Astrocyte of the hippocampus (primary cell): ENCODE measurements at places on chromosomes 11 and 22.
A peak's percentile ranks its signal among the peaks of the same experiment; 100 is the strongest.

- DNase-seq, result no peak
Observed at GRCh38 chr11:44326615-44327475, 16.9 kb upstream of the ALX4 start.

DNA sequence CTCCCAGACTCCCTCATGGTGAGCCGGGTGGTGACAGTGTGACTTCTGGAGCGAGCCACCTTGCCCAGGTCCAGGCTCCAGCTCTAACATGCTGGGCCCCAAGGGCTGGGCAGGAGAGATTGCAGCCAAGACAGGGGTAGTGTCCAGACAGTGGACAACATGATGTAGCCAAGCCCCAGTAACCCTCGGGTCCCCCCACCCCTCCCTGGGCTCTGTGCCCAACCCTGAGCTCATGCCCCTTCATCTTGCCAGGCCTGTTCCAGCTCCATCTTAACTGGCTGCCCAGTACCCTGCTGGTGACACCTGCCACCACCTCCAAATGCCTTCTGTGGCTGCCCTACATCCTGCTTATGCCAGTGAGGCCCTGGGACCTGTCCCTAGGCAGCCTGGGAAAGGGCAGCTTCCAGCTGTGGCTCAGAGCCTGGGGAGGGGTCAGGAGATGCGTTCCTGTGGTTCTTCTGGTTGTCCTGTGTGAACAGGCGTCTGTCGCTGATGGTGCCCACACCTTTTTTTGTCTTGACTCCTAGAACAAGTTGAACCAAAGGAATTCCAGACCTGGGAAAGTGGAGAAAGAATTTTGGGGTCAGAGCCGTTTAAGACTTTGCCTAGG is 12.5 kb upstream of the SYT12 start:
- no peak for DNase-seq

GRCh38 chr11:69803022-69803421 is 16.2 kb downstream of the FGF3 start:
- no peak for DNase-seq

DNA sequence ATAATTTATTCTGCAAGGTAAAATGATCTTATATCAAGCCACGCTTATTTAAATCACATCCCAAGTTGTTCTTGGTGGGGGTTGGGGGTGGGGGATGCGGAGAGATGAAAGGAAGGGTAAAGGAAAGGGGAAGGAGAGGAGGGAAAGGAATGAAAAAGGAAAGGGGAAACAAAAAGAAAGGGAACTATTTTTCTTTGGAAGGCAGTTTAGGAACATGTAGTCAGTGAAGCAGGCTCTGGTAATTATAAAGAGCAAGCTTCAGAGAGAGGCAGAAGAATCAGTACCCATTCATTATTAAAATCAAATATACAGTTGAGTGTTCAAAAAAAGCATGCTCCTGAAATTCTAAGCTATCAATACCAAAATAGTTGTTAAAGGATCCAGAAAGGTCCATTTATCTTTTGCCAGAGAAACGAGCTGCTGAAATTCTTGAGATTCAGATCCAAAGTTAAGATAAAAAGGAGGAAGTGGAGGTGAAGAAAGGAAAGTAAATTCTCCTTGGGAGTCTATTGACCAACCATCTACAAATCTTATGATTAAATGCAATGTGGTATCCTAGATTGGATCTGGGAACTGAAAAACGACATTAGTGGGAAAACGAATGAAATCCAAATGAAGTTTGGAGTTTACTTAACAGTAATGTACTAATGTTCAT is 107.4 kb downstream of the SGSM3 start:
- no peak for DNase-seq

DNA sequence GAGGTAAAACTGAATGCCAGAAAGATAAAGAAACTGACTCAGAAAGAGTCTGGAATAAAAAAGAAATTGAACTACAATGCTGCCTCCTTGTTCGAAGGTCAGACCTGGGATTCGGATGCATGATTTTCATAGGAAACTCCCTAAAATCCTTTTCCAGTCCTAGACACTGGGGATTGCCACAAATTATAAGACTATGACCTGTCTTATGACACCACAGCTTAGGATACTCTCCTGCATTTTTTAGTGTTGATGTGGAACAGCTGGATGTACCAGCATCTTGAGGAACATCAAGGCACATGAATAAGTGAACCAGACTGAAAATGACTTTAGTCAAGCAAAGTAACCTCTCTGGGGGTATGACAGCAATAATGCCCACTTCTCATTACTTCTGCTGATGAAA is 9.0 kb downstream of the KIRREL3 start:
- peak; percentile 39 for DNase-seq

- no peak for DNase-seq
Observed at GRCh38 chr22:50169774-50170341, 673 bp upstream of the PANX2 start.

- DNase-seq, result no peak
Observed at GRCh38 chr11:1011320-1011698, 25.2 kb downstream of the MUC6 start.

DNA sequence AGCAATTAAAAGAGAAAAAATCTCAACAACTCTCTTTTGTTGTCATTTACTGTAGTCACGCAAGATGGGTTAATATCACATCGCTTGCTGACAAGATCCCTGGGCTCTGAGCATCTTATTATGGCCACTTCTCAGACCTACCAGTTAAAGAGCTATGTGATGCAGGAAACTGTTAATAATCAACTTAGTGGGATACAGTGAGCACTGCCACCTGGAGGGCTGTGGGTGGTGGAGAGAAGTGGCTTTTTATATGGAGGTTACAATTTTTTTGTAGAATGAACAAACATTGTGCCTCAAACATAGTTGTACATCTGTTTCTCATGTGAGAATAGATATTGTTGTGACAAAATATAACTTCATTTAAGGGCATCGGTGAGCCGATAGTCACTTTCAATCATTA is 181.0 kb downstream of the TENM4 start:
- DNase-seq, result no peak

GRCh38 chr11:64865286-64866172 is 12.9 kb downstream of the EHD1 start:
- peak; percentile 65 for DNase-seq

DNA sequence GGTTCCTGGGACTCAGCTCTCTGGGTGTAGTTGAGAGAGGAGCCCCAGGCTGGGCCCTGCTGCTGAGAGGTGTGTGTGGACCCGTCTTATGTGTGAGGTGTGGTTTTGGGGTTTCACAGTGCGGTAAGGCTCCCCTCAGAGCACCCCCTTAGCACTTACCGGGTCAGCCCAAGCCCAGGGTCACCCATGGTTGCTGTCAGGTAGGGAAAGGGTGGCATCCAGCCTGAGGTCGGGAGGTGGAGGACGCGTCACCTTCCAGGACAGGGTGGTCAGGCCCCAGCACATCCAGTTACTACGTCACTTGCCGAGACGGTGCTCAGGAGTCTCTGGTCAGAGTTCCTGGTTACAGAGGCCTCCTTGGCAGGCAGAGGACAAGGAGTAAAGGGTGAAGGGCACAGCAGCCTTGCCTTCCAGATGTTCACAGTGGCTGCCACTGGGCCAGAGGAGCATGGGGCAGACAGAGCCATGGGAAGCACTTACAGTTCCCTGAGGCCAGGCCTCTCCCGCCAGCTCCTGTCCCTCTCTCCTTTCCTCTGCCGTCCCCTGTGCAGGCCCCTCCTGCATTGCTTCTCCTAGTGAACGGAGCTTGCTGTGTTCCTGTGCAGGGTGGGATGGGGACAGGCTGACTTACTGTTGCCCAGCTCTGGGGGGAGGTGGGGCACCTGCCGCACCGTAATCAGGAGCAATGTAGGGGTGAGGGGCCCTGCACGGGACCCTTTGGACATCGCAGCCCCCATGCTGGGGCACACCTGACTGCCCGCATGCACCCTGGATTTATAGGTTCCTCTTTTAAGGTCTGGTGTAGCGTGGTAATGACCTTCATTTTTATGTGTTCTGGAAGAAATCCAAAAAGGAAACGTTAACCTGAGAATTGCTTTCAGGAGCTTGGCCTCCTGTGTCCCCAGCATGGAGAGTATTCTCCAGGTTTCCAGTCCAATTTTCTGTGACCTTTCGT is 285.9 kb downstream of the TBC1D22A start:
- DNase-seq, result no peak

GRCh38 chr11:122424636-122425035 is 230.9 kb upstream of the UBASH3B start:
- DNase-seq, result no peak

- no peak for DNase-seq
Observed at GRCh38 chr22:49076300-49077035, 751.2 kb downstream of the BRD1 start.

DNA sequence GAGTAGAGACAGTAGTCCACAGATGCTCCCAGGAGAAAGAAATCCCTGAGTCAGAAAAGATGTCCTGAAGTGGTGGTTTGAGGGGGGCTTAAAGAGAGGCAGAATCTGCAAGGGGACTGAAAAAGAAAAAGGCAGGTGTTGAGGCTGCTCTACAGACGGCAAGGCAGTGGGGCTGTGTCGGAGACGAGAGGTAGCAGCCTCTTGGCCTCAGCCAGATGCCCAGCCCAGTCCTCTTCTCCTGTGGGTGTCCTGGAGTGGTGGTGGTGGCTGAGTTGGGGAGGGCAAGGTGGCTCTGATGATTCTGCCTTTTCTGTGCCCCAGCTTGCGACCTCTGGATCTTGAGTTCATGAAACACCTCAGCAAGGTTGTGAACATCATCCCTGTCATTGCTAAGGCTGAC is 9.3 kb upstream of the WBP2NL start:
- no peak for DNase-seq

GRCh38 chr22:30940685-30941362 is 27.8 kb downstream of the MORC2 start:
- no peak for DNase-seq

DNA sequence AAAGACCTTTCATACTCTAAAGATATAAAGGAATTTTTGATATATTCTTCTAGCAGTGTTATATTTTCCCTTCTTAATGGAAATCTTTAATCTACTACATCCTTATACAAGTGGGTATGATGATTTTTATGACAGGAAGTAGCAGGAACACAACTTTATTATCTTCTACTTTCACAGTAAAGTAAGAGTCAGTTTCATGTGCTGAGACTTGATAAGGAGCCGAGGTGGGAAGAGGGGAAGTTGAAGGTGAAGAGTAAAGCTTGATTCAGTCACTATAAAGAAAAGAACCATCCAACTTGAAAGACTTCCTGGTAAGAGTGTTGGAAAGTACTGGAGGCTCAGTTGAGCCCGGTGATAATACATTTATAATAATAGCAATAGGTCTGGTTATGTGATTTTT is 82.1 kb upstream of the PTH start:
- DNase-seq, result no peak

DNA sequence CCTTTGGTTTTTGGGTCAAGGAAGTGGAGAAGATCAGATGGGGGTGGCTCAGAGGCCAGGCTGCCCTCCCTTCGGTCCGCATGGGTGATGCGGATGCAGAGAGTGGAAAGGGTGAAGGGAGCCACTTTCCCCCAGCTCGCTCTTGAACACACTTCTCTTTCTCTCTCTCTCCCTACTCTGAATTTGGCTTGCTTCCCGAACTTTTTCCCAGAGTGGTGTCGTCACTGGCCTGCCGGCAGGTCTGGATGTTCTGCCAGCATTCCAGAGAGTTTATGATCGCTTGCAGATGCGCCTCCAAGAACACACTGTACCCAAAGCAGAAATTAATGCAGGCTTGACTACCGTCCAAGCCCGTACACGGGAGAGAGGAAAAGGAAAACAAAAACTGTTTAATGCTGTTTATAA is 103.2 kb downstream of the ZBTB16 start:
- peak; percentile 99 for DNase-seq

DNA sequence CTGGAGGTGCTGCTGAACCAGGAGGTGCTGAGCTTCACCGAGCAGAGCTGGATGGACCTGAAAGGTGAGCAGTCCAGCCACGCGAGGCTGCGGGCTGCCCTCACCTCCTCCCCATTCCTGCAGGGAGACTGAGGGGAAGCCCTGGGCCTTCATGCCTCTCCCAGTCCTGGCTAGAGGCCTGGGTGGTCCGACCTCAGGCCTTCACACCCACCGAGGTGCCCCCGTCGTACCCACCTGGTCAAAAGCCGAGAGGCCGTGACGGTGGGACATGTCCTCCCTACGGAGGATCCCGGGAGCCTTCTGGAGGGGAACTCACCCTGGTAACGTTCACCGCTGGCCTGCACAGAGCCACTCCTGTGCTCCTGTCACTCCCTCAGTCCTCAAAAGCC is 5.1 kb downstream of the SUSD2 start:
- no peak for DNase-seq

DNA sequence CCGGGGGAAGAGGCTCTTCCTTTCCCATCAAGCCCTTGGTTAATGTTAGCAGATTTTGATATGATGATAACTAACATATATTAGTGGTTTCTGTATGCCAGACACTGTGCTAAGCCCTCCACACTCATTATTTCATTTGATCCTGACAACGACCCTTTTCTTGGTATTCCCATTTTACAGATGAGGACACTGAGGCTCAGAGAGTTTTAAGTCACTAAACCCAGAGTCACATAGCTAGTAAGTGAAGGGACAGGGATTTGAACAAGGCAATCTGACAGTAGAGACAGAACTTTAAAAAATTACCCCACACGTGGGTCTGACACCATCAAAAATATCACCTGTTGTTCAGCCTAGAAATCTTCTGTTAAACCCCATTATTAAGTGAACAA is 22.4 kb downstream of the POU2AF1 start:
- no peak for DNase-seq

- peak; percentile 85 for DNase-seq
Observed at GRCh38 chr11:66328302-66329144, 7.7 kb downstream of the RIN1 start.

- DNase-seq, result peak; percentile 75
Observed at GRCh38 chr22:29773233-29773632, 6.1 kb downstream of the UQCR10 start.

DNA sequence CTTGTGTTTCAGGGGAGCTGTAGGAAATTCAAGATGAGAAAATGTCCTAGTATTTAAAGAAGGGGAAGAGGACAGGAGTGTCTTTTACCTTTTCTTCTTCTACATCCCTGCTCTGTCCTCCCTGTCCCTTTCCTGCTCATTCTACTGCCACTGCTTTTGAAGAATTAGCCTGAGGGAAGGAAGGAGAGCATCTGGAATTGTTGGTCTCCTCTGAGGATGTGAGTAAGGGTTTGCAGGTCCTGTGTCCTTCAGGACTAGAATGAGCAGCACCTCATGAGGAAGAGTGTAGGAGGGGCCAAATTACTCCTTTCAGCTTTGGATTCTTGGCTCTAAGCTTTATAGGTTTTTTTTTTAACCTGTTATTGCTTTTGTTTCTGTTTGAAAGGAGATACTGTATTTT is 24.2 kb downstream of the SNU13 start:
- DNase-seq, result no peak

DNA sequence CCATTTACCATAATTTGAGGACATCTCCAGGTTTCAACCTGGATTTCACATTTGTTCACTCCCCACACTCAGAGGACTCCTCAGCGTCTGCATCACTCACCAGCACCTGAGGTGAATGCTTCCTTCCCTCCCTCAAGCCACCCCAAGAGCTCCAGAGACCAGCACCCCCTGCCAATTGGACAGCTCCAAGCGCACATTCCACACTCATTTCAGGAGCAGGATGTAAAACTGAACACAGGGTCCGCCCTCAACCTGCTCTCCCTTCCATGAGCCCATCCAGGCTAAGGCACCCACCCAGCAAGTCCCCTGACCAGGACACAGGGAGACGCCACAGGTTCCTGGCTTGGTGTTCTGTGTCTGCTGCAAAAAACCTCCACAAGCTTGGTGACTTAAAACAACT is 3.9 kb downstream of the SCGB1D1 start:
- DNase-seq, result peak; percentile 22
